ENCODE measurements at places on chromosomes 11 and 22.

DNA sequence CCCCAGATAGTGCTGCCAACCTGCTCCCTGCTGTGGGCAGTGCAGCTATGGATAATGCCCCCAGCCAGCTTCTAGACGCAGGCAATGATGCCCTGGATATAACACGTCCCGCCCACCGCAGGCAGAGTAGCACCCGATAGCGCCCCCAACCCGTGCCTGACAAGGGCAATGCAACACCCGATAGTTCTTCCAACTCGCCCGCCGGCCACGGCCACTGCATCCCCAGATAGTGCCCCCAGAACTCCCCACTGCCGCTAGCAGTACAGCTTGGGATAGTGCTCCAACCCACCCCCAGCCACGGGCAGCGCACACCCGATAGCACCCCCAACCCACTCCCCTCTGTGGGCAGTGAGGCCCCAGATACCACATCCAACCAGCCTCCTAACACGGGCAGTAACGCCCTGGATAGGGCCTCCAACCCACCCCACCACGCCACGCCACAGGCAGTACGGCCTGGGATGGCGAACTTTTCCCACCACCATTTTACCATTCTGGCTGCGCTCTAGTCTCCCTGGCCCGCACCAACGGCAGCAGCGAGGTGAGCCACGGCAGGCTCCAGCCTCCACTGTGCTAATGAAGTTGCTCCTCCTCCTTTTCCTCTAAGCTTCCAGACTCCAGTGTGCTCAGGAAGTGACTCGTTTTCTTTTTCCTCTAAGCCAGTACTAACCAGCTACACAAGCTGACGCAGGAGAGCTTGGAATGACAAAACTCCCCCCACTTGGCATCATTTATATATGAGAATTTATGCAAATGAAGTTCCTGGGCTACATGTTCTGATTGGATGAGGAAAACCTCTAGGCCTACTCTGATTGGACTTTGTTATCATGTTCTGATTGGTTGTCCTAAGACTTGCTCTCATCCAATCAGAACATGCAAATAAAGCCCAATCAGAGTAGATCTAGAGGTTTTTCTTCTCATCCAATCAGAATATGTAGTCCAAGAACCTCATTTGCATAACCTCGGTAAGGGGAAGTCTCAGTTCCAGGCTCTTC is 3.0 kb upstream of the RFPL3 start:
- no peak for DNase-seq

DNA sequence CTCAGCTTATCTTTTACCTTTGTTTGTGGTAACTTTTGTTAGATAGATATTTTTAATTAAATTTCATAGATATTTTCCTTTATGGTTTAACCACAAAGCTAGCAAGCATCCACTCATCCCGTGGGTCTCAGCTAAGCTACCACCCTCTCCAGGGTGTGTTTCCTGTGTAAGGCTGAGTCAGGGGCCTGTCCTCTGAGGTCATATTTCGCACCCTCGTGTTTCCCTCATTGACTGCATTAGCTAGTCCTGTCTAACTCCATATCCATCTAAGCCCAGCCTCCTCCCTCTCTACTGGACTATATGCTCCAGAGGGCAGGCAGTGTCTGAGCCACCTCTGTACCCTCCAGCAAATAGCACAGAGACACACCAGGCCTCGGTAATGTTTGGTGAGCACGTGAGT is 16.7 kb downstream of the XRRA1 start:
- DNase-seq = no peak

DNA sequence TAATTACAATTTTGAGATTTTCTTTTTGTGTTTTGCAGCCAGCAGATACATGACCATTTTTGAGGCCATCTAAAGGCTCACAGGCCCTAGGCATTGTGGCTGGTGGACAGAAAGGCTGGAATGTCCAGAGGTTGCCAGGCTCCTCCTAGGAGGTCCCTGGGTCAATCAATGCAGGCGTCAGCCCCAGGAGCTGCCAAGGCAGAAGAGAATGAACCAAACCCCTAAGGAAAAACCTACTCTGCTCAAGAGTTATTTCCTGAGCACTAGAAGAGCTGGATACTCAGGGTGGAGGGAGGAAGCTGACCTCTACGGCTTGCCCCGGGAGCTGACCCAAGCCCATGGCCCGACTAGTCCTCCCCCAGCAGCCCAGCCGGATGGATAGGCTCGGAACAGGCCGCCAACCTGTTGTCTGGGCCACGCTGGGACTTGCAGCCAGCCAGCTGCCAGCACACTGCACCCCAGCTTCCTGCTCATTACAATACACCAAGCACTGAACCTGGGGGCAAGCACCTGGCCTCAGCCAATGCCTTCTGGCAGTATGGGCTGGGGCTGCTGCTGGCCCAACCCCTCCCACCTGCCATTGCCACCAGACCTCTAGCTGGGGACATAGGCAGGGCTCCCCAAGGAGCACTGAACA is 5.7 kb upstream of the SCGB1A1 start:
- no peak for DNase-seq

DNA sequence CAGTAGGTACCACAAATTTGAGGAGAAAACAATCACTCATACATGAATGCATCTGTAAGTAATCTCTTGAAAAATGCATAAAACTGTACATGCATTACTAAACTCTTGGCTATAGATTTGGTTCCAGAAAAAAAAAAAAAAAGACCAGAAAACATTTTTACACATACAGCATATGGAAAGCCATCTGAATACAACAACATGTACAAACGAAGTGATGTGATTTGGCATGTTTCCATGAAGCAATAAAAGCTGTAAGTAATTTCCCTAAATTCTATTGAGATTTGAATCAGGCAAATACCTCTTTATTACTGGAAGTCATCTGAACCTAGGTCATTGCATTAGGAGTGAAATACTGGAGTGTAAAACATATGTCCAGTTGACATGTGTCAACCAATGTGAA is 31.9 kb upstream of the ZC3H12C start:
- no peak for DNase-seq

DNA sequence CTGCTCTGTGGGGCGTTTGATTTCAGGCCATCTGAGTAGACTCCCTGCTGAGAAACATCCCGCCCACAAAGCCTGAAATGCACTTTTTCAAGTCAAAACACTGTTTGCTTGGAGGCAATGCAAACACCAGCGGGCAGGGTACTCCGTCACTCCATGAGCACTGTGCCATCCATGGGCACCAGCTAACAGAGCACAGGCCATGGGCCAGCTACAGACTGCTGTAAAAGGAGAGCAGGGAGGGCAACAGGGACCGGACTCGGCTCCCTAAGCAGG is 16.6 kb upstream of the EFCAB6 start:
- no peak for DNase-seq

- DNase-seq = no peak
These were observed 24.1 kb upstream of the ZDHHC13 start for GRCh38 chr11:19092850-19093249.

GRCh38 chr11:93747122-93747521 is 5.7 kb downstream of the C11orf54 start:
- DNase-seq = no peak

DNA sequence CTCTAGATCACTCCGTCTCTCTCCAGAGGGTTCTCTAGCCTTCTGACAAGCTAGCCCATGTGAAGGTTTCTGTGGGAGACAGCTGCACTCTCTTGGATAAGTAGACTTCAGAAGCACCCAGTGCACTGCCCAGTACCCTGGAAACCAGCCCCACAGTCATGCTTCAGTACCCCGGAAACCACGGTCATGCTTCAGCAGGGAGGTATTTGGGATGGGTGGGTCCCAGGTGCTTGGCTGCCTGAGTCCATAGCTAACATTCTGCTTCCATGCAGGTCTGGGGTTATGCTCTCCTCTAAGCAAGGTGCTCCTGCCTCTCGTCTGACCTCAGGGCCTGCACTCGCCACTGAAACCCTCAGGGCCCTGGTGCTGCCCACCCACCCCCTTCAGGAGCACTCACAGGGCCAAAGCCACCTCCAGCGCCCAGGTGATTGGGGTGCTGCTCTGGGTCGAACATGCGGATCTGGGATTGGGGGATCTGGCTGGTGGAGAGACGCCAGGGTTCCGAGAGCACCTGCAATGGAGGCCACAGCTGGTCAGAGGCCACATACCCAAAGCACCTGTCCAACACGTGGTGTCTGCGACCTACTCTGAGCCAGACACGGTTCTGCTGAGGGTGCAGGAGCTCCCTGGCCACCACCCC is 7.3 kb upstream of the SYCE3 start:
- no peak for DNase-seq

DNA sequence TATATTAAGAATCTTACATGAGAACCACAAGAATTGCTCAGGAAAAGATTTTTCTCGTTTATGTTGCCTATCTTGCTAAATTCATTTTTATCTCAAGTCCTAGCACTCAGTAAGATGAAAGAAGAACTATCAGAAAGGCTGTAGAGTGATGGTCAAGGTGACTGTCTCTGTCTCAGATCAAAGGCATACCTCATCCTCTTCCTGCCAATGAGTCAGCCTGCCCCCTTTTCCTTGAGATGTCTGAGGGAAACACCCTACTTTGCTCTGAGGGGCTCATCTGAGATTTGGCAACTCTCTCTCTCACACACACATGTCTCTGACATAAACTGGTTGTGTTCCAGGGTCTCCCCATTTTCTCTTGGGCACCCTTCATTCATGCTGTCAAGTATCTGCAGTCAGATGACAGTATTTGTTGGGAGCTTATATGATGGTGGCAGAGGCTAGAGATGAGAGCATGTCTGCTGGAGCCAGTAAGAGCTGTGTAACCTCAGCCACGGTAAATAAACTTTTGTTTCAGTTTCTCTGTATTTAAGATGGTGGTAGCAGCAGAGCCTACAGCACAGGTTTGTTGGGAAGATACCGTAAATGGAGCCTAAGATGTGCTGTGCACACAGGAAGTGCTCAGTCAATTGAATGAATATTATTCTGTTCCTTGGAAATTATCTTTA is 1.6 kb downstream of the MMP27 start:
- DNase-seq = no peak

DNA sequence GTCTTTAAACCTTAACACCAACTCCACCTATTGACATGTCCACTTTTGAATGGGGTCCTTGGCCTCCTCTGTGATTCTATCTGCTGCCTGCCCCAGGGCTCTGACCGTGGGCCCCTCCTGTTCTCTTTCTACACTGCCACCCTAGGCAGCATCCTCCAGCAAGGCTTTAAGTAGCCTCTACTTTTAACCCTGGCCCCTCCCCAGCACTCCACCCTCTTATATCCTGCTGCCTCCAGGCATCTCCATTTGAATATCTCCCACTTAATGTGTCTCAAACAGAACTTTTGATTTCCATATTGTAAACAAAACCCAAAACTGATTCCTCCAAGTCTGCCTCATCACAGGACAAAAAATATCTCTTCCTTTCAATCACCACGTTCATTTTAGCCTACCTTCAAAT is 90.5 kb upstream of the ARHGAP32 start:
- no peak for DNase-seq

- DNase-seq = no peak
These were observed 13.2 kb upstream of the MICAL2 start for GRCh38 chr11:12097219-12097618.

DNA sequence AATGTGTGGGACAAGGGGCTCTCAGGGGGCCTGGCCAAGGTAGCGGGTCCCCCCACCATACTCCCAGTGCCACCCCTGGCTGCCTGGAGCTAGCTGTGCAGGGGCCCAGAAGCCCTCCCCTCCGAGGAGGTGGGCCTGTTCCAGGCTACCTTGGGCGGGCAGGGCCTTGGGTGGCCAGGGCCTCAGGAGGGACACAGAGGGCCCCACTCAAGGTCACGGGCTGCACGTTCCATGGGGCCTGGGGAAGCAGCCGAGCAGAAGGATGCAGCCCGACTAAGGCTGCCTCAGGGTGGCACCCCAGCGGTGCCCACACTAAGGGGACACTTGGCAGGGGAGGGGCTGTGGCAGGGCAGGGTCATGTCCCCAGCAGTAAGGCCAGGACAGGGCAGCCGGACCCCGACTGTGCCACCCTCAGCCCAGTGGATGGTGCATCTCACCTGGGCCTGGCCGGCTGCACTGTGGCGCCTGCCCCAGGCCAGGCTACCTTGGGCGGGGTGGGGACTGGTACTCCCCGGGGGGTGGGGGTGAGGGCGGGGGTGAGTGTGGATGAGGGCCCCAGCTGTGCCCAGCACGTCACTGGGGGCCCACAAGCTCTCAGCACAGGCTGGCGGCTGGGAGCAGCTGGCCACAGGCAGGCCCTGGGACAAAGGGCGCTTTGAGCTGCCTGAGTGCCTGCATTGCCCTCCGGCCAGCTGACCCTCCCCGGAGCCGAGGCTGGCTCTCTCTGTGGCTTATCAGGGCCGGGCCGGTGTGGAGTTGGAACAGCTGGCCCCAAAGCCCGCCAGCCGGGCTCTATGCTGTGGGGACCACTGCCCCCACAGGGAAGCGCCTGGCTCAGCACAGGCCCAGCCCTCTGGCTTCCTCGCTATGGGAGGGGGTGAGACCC is 117.1 kb downstream of the KCNQ1 start:
- no peak for DNase-seq

- DNase-seq = no peak
These were observed 50.3 kb downstream of the NAT10 start for GRCh38 chr11:34155757-34156062.

GRCh38 chr11:68528630-68529029 is 68.1 kb downstream of the PPP6R3 start:
- no peak for DNase-seq

DNA sequence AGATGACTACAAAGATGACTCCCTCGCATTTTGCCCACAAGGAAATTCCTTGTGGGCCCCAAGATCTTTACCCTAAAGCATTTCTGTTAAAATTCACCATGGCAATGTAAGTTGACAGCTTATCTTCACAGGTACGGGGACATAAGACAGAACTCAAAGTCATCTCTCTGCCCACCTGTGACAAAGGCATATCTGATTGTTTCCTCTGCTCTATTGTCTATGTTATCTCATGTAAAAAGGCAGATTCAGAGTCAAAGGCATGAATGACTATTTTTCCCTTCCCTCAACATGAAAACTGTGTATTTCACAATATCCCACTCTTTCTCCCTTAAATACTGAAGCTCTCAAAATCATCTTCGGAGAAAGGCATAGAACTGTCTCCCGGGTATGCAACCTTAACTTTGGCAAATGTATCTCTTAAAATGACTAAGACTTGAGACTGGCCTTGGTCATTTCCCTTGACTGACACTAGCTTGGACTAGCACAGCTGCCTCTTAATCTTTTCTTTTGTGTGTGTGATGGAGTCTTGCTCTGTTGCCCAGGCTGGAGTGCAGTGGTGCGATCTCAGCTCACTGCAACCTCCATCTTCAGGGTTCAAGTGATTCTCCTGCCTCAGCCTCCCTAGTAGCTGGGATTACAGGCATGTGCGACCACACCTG is 103.2 kb downstream of the MICAL3 start:
- no peak for DNase-seq
